ENCODE measurements at places on chromosomes 3 and 15.
A peak's percentile ranks its signal among the peaks of the same experiment; 100 is the strongest.

DNA sequence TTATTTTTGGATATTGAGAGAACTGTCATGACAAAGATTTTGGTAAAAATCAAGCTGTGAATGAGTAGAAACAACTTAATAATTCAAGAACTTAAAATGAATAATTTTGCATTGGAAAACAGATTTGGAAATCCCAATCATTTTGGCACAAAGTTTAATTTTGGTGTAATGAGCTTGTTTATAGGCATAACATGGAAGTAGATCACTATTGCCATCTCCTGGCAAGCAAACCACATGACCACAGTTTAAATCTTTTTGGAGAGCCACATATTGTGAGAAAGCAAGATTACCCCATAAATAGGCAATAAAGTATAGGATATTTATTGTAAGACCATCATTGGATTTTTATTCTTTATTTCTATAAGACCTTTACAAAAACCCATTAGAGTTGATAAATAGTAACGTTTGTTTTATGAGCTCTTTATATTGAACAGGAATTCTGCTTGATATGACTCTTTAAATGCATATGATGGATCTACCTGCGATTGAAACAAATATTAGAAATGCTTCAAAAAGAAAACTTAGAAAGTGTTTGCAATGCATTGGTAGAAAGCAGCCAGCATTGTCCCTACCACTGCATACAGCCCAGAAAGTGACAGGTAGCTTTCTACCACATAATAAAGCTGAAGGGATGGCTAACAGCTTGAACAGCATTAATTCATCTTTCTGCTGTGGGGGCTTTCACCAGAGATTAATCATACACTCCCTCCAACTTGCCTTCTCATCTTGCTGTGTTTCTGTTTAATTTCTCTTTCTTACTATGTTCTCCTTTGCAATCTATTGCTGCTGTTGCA lies 766.8 kb downstream of the TBL1XR1 start:
- DNase-seq: peak; percentile 50

DNA sequence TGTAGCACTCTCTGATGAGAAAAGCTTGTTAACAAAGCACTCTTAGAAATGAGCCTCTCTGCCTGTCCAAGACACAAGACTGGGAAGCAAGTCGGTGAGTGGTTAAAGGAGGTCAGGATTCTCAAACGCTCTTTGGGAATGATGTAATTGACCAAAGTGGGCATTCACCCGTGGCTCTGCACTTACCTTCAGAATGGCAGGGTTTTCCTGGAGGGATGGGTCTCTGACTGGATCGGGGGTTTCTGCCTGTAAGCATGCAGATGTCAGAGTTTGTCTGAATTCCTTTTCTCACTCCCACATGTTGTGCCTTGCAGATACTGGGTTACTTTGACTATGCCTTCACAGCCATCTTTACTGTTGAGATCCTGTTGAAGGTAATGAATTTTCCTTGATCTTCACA lies 106.3 kb downstream of the CHDH start:
- DNase-seq: no peak

DNA sequence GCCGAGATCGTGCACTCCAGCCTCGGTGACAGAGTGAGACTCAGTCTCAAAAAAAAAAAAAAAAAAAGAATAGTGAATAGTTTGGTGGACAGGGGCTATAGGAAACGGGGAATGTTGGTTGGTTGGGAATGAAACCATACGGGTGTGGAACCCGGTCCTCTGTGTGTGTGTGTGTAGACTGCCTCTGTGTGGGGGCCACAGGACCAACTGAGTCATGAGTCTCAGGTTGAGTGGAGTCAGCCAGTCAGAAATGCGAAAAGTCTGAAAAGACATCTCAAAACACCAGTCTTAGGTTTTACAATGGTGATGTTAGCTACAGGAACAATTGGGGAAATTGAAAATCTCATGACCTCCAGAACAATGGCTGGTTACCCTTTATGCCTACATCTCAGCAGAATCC lies 44.5 kb downstream of the ZDHHC19 start:
- no peak for DNase-seq

- DNase-seq: no peak
Measured at GRCh38 chr3:143837076-143837475, 11.2 kb downstream of the SLC9A9 start.

DNA sequence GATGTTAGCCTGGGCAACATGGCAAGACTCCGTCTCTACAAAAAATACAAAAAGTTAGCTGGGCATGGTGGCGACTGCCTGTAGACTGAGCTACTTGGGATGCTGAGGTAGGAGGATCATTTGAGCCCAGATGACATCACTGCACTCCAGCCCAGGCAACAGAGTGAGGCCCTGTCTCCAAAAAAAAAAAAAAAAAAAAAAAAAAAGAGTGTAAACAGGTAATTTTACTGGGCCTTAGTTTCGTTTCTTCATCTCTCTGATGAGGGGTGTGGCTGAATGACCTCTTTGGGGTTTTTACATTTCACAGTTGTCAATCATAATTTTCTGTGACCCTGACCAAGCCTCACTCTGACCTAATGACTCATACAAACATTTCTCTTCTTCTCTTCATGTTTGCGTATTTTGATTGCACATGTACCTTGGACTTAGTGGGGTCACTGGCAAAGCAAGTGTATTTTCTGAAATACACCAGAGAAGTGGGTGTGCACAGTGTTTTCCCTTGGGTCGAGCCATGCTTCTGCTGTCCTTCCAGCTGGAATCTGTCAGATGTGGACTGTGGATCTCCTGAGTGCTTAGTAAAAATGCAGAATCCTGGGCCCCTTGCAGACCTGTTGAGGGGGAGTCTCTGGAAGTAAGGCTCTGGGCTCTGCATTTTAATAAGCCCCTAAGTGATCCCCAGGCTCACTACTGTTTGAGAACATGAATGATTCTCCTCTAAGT lies 140.5 kb downstream of the FNDC3B start:
- no peak for DNase-seq

GRCh38 chr15:41949401-41950126 lies 22.8 kb downstream of the EHD4 start:
- DNase-seq: no peak

GRCh38 chr15:69718916-69719315 lies 266.3 kb downstream of the RPLP1 start:
- no peak for DNase-seq

GRCh38 chr3:37770938-37771918 lies 90.5 kb upstream of the CTDSPL start:
- DNase-seq: no peak

DNA sequence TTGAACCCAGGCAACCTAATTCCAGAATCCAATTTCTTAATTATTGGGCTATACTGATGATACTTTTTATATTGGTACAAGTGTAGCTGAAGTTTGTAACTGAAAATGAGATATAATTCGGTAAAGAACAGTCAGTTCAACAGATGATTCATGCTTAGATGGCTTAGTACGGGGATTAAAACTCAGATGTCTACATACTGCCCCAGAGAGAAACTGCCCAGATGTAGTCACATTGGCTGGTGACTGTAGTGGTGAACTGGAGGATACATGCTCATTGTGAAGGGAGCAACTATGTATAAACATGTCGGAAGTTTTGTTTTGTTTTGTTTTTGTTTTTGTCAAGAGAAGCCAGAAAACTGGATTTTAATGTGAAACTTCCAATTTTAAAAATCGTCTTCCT lies 179.6 kb downstream of the ADAMTSL3 start:
- DNase-seq: no peak

DNA sequence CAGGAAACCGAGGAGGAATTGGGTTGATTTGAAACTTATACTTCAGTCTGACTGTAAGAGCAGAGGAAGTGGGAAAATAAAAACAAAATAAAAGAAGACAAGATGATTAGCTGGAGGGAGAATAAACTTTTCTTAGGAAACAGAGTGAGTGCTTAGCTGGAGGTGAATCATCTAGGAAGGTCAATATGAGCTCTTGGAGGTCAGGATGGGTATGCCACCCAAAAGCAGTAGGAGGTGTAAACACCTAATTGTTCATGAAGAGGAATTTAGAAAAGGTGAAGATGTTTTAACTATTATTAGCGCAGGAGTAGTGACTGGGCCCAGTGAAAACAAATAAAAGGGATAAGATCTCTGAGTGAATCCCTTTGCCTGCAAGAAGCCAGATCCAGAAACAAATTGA lies 39.9 kb upstream of the ARL14 start:
- no peak for DNase-seq

DNA sequence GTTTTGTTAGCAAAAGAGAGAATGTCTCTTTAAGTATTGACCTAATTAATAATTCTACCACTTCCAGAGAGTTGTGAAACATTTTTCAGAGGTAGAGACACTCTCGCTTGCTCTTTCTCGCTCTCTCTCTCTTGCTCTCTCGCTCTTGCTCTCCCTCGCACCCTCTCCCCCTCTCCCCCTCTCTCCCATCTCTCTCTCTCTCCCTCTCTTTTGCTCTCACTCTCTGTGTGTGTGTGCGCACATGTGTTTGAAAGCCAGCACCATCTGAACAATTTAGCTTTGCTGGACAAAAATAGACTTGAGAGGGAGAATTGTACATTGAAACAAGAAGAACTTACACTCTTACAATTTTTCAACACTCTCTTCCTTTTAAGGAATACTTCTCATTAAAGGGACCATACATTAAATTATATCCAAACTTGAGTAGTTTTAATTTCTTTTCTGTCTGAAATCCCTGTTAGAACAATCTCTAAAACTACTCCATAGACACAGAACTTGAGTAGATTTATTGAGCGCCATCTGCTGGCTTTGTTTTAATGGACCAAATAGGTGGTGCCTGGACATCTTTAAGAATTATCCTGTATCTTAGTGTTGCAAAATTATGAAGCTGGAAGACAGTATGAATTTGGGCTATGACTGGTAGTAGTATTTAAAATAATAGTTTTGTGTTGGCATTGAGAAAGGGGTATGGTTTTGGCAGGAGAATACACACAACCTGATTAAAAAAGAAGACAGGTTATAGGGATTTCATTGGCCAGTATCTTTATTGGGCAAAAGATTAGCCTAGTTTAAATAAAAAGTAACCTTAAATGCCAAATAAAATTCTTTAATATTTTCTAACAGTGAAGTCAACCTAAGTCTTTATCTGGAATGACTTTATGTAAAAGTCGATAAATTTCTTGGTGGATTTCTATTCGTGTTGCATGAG lies 124.6 kb downstream of the AKAP13 start:
- DNase-seq: no peak

- no peak for DNase-seq
Measured at GRCh38 chr3:129040579-129041300, 19.8 kb upstream of the GP9 start.

Measured in NCI-H748 treated with DMSO at 0.1 percent for 48 hours (cell line).